ENCODE measurements at places on chromosomes 2 and 18.

DNA sequence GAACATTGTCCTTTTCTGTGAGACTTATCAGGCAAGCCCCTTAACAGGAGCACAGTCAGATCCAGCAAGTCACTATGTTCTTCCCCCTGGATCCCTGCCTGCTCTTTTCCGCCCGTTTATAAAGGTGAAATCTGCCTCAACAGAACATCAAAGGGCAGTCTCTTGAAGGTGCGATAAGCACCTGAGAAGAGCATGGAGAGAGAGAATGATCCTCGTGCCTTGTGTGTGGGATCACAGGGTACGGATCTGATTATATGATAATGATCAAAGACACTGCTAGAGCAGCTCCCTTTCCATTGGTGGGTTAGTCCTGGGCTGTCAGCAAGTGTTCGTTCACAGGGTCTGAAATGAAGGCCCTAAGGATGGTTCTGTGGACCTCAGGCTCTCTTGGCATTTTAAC is 106.4 kb downstream of the ZAP70 start:
- DNase-seq: no peak

DNA sequence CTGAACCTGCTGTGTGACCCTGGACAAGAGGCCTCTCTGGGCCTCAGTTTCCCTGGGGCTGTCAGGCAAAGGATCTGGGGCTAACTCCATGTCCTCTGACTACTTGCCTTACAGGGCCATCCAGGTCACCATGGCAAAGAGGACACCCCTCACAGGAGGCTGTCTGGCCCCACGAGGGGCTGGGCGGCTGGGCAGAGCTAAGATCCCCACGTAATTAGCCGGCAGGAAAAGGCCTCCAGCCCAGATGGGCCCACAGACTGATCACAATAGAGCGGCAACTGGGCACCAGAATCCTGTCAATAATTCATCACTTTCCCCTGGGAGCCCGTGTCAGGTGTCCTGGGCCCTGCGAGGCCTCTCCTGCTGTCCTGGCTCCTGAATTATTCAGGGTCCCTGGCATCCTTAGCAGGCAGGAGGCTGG is 44.8 kb upstream of the OTOF start:
- no peak for DNase-seq

DNA sequence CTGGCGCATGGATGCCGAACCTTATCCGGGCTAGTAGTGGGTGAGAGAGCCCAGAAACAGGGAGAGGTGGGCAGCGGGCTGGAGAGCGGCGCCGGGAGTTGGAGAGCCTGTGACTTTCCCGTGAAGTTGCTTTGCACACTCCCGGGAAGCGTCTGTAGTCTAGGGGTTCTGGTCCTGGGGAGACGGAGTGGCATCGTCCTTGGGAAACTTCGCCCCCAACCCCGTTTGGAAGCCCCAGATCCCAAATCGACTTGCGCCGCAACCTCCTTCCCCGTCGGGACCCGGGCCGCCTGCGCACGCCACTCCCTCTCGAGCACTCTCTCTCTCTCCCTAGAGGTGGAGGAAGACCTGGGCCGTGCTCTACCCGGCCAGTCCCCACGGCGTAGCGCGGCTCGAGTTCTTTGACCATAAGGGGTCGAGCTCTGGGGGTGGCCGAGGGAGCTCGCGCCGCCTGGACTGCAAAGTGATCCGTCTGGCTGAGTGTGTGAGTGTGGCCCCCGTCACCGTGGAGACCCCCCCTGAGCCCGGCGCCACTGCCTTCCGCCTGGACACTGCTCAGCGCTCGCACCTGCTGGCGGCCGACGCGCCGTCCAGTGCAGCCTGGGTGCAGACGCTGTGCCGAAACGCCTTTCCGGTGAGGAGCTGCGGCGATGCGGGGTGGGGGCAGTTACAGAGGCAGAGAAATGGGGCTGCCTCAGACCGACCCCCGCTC is 456 bp downstream of the DOK1 start:
- DNase-seq: peak; percentile 44

GRCh38 chr2:219836647-219837177 is 209.3 kb downstream of the SLC4A3 start:
- no peak for DNase-seq

GRCh38 chr2:54709336-54709809 is 14.1 kb upstream of the EML6 start:
- DNase-seq: no peak

Data from CD14-positive monocyte (primary cell).